ENCODE measurements at places on chromosomes 7 and 10. TPM values are rescaled to one million over a fixed set of nuclear protein-coding genes. Genes with fewer than 3 reads are reported as not detected.

LLCFC1 gene
- 0.60 TPM for polyA plus RNA-seq

ZNF789 gene
- 55.7 TPM for polyA plus RNA-seq

FAM25A gene
- not detected for polyA plus RNA-seq

- DNase-seq: no peak
These were observed 334.9 kb downstream of the ELMO1 start for GRCh38 chr7:37113661-37114355.

- DNase-seq: no peak
These were observed 55.4 kb downstream of the PNLIPRP2 start for GRCh38 chr10:116676118-116676517.

GRCh38 chr10:124618470-124619073 is 125.6 kb downstream of the FAM53B start:
- no peak for DNase-seq

GRCh38 chr7:114645451-114645850 is 230.8 kb downstream of the FOXP2 start:
- no peak for DNase-seq

- no peak for DNase-seq
These were observed 271.3 kb downstream of the STK31 start for GRCh38 chr7:23981314-23981713.

- DNase-seq: peak; percentile 26
These were observed 39.6 kb downstream of the SORCS3 start for GRCh38 chr10:104680467-104681401.

Data from left renal pelvis (tissue), 4 donors.